Left lung (tissue), 14 donors: ENCODE measurements at places on chromosomes 6 and 20.

GRCh38 chr6:25404091-25404490, 124.9 kb downstream of the CARMIL1 start:
- no peak for DNase-seq

DNA sequence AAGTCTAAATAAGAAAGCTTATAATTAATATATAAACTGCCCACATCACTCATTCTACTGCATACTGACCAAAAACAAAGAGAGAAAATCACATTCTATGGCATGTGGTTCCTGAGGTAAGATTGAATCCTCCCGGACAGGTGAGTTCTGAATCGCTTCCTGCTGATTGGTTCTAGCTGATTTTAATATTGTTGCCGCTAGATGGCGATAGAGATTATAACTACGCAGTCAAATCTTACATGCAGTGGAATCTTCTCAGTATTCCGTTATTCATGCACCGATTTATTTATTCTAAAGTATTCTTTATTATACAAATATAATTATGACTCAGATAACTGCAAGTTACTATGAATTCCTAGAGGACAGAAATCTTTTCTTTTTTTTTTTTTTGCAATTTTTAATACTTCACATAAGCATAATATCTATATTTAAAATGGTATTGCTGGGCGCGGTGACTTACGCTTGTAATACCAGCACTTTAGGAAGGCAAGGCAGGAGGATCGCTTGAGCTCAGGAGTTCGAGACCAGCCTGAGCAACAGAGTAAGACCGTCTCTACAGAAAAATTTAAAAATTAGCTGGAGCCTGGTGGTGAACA, 24.2 kb upstream of the TMX4 start:
- DNase-seq = peak; percentile 65

DNA sequence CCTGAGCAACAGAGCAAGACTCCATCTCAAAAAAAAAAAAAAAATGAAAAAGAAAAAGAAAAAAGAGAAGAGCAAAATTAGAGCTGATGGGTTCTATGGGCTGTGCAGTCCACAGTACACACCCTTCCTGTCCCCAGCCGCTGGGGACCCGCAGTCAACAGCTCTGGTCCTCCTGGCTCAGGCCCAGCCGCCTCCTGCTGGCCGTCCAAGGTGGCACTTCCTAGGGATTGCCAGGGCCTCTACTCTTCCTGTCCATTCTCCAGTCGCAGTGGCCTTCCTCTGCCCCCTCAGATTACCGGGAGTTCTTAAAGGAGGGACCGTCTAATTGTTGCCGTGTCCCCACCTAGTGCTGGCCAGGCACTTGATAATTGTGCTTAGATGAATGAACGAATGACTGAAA, 41.7 kb downstream of the TMEM242 start:
- no peak for DNase-seq

DNA sequence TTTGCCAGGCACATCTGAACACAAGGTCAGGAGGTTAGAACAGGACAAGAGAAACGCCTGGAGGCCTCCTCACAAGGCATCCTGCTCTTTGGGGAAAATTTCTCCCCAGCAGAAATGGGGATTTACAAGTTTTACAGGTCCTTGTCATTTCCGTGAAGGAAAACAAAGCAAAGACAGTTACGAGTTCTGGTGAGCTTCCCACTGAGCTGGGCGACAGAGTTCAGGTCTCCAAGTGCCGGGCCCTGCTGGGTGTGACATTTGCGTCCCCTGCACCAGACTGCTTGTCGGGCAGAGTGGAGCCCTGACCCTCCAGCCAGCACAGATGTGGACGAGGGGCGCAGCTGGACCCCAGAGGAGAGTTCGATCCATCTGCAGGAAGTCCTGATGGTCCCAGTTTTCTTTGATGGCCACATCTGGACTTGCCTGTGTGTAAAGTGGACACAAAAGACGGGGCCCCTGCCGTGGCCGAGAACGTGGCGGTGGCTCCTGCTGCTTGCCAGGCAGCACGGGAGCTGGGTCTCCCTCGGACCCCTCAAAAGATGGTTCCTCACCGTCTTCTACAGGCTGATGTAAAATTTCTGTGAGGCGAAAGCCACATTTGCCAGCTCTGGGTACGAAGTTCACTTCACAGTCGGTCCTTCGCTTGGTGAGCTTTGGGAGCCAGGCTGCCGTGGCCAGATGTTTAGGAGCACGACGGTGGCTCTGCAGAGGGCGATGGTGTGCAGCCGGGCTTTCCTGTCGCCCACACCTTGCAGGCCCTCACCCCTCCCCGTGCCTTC, 5.2 kb upstream of the ADRM1 start:
- DNase-seq = no peak

DNA sequence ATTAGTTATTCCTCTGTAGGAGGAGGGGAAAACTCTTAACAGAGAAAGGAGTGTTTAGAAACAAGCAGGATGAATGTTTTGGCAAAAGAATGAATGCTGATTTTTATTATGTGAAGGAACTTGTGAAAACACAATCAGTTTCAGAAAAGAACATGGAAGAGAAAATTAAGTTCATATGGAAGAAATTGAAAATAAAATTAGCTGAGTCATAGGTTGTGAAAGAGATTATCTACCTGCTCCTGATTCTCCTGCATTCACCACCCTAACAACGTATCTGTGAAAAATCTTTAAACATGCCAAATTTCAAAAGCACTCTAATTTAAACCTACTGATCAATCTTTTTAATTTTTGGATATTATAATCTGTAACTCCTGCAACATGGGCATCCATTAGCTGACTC, 227.3 kb upstream of the RSPO3 start:
- DNase-seq = no peak

DNA sequence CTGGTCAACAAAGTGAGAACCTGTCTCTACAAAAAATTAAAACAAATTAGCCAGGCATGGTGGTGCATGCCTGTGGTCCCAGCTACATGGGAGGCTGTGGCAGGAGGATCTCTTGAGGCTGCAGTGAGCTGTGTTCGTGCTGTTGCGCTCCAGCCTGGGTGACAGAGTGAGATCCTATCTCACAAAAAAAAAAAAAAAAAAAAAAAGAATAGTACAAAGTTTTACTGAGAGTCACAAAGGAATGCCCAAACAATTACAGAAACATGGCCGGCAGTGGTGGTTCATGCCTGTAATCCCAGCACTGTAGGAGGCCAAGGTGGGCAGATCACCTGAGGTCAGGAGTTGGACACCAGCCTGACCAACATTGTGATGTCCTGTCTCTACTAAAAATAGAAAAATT, 14.8 kb upstream of the DSTN start:
- no peak for DNase-seq

DNA sequence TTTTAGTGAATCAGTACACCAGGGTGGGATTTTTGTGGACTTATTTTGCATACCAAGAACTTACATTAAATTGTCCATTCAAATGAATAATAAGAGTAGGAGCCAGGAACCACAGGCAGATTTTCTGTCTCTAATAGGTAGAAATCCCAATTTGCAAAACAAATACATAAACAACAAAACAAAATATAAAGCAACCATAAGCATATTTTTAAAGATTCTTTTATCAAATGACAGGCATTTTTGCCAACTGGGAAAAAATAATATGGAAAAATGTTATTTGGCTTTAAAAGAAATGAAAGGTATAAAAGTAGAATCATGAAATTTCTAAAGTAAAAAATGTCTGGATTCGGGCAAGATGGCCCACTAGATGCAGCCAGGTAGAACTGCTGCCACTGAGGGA, 71.2 kb upstream of the PDE7B start:
- no peak for DNase-seq

GRCh38 chr6:157143890-157144798, 179.2 kb downstream of the TMEM242 start:
- no peak for DNase-seq

DNA sequence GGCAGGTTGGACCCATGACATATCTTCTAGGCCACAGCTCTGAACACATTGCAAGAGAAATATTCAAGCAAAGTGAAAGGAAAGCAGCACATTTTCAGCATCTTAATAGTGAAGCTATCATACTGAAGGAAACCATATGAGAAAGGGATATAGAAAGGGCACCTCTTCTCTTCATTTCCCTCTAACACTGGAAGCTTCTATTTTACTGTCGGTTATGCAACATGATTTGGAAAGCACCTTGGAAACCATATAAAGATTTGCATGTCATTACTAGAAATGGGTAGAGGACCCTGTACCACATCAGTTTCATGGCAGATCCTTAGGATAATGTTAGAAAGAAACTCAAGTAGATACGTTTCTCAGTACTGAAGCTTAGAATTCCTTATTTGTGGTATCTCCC, 70.5 kb upstream of the HMGN3 start:
- DNase-seq = no peak

- peak; percentile 69 for DNase-seq
These were observed 12.1 kb downstream of the BCL2L1 start for GRCh38 chr20:31710423-31711108.

GRCh38 chr6:18263418-18264218, 712 bp downstream of the DEK start:
- peak; percentile 18 for DNase-seq

- DNase-seq = no peak
These were observed 13.3 kb downstream of the GRM4 start for GRCh38 chr6:34132486-34133185.

DNA sequence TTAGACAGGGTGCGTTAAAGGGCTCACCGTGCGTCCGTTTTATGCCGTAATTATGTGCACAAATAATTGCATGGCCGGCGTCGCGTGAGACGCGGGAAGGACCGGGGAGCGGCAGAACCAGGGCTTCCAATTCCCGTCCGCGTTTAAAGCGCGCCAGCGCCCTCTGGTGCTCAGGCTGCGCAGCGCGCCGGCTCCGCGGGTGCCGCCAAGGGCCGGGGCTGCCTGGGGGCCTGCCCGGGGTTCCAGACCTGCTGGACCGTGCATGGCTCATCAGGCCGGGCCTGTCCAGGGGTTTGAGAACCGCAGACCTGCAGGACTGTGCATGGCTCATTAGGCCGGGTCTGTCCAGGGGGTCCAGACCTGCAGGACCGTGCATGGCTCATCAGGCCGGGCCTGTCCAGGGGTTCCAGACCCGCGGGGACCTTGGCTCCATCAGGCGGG, 369.0 kb downstream of the THBS2 start:
- DNase-seq = peak; percentile 90

GRCh38 chr6:170596426-170596825, 12.0 kb upstream of the PDCD2 start:
- no peak for DNase-seq

DNA sequence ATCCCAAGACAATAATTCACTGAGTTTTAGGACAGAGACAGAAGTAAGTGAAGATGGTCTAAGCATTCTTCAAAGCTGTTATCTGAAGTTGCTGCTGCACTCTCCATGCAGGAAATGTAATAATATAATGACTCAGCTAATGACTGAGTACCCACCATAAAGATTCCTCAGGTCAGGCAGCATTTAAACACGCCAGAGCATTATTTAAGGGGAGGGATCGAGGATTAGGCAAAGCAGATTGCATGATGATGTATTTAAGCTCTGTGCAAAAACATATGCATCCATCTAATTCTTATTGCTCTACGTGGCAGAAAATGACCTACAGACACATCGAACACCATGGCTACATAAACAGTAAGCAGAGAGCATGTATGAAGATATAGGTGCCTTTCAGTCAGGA, 216.4 kb downstream of the UNC5CL start:
- DNase-seq = no peak

DNA sequence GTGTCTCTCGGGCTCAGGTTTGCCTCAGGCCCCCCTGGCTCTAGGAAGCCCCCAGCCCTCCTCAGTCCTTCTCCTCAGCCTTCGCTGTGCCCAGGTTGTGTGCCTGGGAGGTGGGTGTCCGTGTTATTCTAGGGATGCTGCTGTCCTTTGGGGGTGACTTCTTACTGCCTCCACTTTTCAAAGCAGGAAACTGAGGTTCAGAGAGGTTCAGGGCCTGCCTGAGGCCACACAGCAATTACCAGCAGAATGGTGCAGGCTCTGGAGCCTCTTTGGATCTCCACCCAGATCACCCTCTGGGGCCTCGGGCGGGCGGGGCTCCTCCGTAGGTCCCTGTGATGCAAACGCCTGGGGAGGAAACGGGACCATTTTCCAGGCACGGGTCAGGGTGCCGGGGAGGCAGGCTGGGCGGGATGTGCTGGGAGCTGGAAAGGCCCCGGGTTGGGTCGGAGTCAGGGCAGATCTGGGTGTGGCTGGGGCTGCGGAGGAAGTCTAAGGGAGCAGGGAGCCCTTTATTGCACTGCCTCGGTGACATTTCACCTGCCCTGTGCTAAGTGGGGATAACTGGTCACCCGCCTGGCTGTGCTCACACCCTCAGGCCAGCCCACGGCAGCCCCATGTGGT, 23.2 kb downstream of the GATA5 start:
- no peak for DNase-seq

- no peak for DNase-seq
These were observed 27.1 kb downstream of the TTLL9 start for GRCh38 chr20:31897541-31897940.

DNA sequence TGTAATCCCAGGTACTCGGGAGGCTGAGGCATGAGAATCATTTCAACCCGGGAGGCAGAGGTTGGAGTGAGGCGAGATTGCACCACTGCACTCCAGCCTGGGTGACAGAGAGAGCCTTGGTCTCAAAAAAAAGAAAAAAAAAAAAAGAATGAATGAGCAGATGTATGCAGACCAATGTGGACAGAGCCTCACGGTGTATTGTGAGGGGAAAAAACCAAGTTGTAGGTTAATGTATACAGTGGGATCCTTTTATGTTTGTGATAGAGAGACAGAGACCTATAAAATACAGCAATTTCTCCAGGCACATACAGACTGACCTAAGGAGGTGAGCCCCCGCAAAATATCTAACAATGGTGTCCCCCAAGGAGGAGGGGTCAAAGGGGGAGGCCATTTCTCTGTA, 11.7 kb downstream of the TGM2 start:
- no peak for DNase-seq

GRCh38 chr20:40471261-40471629, 217.8 kb downstream of the MAFB start:
- no peak for DNase-seq

DNA sequence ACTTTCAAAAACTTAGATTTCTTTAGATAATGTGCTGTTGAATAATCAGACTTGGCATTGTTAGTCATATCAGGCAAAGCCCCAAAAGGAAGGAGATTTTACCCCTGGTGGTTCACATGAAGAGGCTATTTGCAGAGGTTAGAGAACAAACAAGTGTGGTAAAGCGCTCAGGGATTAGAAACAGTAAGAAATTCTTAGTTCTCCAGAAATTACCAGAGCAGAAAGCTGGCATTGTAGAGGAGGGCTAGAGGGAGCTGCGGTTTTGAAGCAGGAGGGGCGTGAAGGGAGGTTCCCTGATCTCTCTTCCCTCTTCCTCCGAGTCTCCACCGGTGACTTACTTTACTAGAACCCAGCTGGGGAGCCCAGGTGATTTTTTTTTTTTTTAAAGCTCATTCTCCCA, 10.2 kb downstream of the MYO6 start:
- DNase-seq = no peak

GRCh38 chr6:45997875-45998506, 17.7 kb downstream of the CLIC5 start:
- DNase-seq = no peak

- no peak for DNase-seq
These were observed 112.3 kb upstream of the DTNBP1 start for GRCh38 chr6:15775076-15775634.

GRCh38 chr6:39934131-39934757, at the start of gene MOCS1:
Gene MOCS1, minus strand, starts transcription at chr6:39934462. Its CDS starts 45 bp downstream, at chr6:39934417.
- DNase-seq = peak; percentile 66

GRCh38 chr20:22974354-22974753, 60.8 kb upstream of the SSTR4 start:
- no peak for DNase-seq
